ENCODE measurements at places on chromosomes 5 and 9.

- no peak for DNase-seq
Observed at GRCh38 chr5:123486951-123487655, 24.9 kb upstream of the CSNK1G3 start.

DNA sequence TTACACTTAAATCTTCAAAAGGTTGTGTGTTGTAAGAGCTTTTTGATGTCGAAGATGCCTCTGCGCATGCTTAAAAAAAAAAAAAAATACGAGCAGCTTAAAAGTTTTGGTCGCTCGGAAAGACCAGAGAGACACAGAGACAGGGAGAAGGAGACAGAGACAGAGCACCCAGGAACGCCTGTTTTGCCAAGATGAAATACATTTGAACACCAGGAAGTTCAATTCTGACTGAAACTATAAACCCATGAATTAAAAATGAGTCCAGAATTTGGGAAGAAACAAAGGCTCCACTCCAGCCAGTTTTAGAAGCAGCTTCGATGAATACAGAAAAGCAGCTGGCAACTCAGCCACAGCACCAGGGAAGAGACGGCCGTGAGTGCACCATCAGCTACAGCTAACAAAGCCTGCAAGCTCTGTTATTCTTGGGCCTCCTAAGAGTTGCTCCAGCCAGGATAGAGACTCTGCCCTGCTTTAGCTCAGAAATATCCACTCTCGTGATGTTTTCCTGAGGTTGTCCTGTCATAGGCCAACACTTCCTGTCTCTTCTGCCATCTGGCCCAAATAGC, 2.5 kb upstream of the ZNF474 start:
- DNase-seq, result no peak

DNA sequence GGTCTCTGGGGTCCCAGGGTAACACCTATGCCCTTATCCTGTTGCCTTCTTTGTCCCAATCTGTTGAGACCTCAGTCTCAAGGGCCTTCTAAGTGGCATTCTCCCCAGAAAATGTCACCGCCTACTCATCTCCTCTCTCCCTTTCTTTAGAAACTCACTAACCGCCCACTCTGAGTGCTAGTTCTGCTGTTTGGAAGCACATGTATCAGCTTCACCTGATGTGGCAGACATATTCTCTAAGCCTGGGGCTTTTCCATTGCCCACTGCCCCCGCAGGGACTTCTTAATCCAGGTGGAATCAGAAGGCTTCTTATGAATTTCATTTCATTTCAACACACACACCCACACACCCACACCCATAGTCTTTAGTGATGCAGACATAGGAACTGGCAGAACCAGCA, 165.1 kb downstream of the ASTN2 start:
- DNase-seq, result no peak

- DNase-seq, result no peak
Observed at GRCh38 chr9:120396418-120396817, 183.5 kb downstream of the CDK5RAP2 start.

- DNase-seq, result no peak
Observed at GRCh38 chr9:106314476-106314875, 548.5 kb upstream of the ZNF462 start.

Data from stimulated activated CD4-positive, alpha-beta T cell treated with anti-CD3 and anti-CD28 coated beads, Interleukin-1b, Interleukin-23, amount 100 ng/mL, for 24 hours (primary cell).